ENCODE measurements at places on chromosomes 4 and X.

- no peak for DNase-seq
Measured at GRCh38 chr4:89259301-89260028, 48.1 kb downstream of the GPRIN3 start.

- DNase-seq = no peak
Measured at GRCh38 chr4:162839814-162840213, 326.9 kb downstream of the NAF1 start.

DNA sequence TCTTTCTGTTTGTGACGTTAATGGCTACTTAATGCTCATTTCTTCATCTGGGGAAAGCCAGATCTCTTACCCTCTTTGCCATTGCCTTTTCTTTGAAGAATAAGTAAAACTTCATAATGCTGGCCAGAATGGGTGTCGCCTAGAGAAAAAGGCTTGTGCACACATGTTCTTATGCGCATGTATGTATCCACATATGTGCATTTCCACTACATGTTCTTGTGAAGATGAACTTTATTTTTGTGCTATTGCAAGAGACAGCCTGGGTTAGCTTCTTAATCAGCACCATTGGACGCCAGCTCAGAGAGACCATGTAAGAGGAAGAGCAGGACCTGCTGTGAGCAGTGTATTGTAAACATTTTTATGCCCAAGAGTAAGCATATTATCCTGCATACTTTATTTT, 178.7 kb downstream of the SPRY1 start:
- DNase-seq = no peak

DNA sequence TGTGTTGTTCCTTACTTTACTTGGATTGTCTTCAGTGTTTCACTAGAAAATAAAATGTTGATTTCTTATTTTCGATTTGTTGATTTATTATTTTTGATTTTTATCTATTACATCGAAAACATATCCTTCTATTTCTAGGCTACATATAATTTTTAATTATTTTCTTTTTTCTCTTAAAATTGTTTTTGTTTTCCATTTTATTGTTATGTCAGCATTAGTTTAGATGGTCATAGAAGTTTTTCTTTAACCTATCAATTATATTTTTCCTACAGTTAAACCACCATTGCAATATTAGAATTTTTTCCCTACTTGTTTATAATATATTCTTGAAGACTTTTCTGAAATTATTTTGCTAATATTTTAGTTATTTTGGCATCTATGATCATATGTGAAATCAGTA, 1685.1 kb downstream of the RPA4 start:
- DNase-seq = no peak

DNA sequence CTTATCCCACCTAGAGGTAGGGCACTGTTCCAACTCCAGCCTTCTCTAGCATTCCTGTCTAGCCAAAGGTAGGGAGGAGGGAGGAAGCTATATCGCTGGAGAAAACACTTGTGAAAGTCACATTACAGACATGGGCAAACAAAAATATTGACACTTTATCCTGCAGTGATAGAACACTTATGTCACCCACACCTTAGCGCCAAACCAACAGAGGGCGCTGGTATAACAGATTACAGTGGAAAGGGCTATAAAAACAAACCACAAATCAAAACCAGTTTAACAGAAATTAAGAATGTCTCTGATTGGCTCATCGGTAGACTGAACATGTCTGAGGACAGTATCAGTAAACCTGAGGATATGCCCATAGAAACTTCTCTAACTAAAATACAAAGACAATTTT, 451.3 kb downstream of the TLL1 start:
- DNase-seq = no peak

- peak; percentile 71 for DNase-seq
Measured at GRCh38 chrX:68929332-68930150, 100.7 kb downstream of the EFNB1 start.

DNA sequence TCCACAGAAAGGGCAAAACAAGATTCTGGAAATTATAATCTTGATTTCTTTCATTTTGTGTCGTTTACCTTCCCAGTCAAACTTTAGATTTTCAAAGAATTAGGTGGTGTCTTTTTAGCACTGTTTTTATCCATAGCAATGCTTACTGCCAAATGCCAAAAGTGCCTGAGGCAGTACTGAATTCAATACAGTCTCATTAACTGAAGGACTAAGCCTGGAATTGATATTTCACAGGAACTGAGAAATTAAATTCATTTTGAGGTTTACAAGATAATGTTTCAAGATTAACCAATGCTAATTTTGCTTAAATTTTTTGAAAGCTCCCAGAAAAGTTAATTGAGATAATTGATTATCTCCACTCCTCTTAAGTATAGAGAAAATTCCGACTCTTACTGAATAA, 68.8 kb upstream of the ARHGAP24 start:
- DNase-seq = no peak

DNA sequence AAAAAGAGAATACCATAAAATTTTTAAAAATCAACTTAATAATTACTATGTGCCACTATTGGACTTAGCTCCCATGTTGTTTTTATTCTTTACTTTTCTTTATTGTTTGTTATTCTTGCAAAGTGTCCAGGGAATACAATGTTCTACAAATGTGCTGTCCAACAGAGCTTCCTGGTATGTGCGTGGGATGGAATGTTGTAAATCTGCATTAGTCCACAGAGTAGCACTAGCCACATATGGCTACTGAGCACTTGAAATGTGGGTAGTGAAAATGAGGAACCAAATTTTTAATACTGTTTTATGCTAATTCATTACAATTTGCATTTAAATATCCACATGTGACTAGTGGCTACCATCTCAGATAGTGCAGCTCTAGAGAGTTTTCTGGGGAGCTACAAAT, 14.3 kb upstream of the CORIN start:
- no peak for DNase-seq

GRCh38 chr4:133555671-133556070, 406.6 kb downstream of the PCDH10 start:
- no peak for DNase-seq

- no peak for DNase-seq
Measured at GRCh38 chrX:77638397-77638796, 147.6 kb downstream of the ATRX start.

- DNase-seq = no peak
Measured at GRCh38 chr4:24887881-24888430, 24.9 kb downstream of the CCDC149 start.

- DNase-seq = no peak
Measured at GRCh38 chr4:10971800-10972401, 287.3 kb upstream of the CLNK start.

DNA sequence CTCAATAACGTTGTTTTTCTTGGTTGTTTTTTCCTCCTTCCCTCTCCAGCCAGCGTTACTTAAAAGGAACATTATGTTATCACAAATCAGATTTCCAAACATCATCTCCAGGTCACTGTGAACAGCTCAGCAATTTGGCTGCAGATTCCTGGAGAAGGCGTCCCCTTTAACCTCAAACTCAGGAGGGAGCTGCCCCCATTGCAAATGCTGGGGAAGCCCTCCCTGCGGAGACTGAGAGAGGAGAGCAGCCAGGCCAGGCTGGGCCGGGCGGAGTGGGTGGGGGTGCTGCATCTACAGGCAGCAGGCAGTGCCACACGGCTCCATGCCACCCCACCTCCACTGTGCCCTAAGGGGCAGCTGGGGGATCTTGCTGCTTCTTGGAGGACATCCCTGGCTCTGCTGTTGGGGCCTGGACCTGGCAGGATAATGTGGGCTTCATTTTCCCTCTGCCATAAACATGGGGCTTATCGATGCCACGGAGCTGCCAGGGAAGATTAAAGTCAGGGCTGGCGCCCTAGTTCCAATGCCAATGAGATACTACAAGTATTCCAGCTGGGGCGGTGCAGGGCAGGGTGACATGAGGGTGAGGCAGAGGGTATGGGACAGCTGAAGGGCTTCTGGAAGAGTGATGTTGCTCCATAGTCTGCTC, 148.8 kb downstream of the PJA1 start:
- DNase-seq = no peak

GRCh38 chr4:184854673-184855072, 28.9 kb upstream of the ACSL1 start:
- no peak for DNase-seq

- DNase-seq = no peak
Measured at GRCh38 chr4:161254375-161254774, 909.4 kb downstream of the FSTL5 start.

DNA sequence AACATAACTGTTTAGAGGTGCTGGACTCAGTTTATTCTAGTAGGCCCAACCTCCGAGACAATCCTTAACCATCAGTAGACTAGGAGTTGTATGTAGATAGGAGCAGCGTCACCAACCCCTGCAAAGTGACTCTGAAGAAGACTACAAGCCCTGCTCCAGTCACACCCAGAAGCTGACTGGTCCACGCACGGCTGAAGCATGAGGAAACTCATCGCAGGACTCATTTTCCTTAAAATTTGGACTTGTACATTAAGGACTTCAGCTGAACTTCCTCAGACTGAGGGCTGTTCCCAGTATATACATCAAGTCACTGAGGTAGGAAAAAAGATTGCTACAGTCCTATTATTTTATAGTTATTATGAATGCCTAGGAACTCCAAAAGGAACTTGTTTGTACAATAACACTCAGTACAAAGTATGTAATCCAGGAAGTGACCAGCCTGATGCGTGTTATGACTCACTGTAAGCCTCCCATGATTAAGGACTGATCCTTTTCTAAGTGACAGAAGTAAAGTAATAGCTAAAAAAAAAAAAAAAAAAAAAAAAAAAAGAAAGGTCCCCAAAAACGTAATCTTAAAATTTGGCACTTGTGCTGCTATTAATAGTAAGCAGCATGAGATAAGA, 41.6 kb upstream of the UGT2B7 start:
- DNase-seq = peak; percentile 4

DNA sequence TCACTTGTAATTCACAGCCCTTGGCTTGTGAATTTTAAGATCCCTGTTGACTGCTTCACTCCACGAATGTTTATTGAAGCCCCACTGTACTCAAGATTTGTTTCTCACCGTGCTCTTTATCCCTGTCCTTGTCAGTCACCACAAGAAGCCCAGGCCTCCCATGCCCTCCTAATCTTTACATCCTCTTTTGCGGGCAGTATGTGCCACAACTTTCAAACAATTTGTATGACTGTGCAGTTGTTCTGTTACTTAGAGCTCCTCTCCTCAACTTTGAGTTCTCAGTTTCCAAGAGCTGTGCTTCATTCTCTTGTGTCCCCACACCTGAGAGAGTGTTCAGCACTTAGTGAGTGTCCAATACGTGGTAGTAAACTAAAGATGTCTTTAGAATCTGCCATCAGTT, 467.7 kb downstream of the NKX6-1 start:
- no peak for DNase-seq

DNA sequence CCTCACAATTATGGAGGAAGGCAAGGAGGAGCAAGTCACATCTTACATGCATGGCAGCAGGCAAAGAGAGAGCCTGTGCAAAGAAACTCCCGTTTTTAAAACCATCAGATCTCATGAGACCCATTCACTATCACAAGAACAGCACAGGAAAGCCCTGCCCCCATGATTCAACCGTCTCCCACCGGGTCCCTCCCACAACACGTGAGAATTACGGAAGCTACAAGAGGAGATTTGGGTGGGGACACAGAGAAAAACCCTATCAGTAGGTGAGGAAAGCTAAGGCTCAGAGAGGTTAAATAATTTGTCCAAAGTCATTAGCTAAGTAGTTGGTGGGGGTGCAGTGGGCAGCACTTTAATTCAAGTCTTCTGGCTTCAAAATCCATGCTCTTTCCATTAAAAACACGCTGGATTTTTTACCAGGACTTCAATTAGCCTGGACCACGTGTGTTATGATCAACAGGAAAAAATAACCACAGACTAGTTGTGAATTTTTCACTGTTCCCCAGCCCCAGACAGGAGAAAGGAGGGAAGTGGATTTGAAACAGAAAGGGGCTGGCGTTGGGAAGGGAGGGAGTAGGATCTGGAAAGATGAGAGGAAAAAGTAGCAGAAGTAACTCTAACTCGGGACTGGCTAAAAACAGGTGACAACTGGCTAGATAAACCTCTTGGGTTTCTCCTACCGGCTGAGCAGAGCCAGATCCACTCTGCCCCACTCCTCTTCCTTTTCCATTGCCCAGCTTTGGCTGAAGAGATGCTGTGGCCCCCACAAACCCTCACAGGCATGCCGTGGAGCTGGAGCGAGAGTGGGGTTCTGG, 986 bp downstream of the MTMR8 start:
- DNase-seq = no peak

DNA sequence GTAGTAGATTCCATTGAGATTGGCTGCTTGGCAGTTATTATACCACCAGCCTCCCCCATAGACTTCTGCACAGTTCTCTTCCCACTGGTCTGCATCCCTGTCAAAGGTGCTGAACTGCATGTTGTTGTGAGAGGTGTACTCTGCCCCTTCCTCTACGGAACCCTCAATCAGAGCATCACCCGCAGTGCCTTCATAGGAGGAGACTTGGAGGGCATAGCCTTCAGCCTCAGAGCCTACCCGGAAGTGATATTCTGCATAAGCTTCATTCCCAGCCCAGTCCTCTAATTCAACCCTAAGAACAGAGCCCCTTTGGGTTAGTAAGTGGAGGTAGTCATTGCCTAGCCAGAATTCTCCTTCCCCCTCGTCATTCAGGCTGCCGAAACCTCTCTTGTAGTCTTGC, 6.3 kb downstream of the FGA start:
- no peak for DNase-seq

- no peak for DNase-seq
Measured at GRCh38 chr4:6259886-6260285, 9.8 kb upstream of the WFS1 start.

DNA sequence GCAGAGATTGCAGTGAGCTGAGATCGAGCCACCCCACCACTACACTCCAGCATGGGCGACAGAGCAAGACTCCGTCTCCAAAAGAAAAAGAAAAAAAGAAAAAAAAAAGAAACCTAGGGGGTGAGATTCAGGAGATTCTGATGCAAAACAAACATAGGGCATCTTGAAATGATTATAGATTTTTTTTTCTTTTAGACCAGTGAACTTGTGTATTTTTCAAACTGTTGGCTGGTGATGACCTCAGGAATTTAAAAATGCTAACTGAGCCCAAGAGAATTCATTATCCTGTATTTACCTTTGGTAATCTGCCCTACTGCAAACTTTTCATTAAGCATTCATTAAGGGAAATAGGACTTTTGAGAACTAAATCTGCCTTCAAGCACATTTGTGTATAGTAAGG, 20.6 kb downstream of the ATP10D start:
- no peak for DNase-seq

DNA sequence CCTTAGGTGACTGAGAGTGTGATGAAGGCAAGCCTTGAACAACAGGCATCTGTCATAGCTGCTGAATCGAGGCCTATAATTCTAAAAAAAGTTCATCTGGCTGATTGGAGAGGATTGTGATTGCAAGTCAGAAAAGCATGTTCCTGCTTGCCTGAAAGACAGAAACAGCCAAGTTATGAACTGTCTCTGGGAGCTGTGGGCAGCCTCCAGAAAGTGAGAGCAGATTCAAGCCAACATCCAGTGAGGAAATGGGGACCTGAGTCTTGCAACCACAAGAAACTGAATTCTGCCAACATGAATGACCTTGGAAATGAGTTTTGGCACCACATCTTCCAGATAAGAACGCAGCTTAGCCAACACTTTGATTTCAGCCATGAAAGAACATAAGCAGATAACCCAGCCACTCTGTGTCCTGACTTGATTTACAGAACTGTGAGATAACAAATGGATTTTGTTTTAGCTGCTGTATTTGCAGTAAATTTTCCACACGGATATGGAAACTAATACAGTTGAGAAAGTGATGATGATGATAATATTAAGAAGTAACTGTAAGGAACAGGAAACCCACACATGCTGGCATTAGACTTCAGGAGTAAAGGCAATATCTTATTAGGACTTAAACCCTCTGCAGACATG, 240.3 kb upstream of the NDST3 start:
- DNase-seq = no peak

- no peak for DNase-seq
Measured at GRCh38 chr4:47031751-47032404, 511 bp downstream of the GABRB1 start.

Data from H54 (cell line).